ENCODE measurements at places on chromosomes 5 and 9. TPM values are rescaled to one million over a fixed set of nuclear protein-coding genes. Genes with fewer than 3 reads are reported as not detected.

TAF11L10 gene
- total RNA-seq, result not detected

F2RL1 gene
- 64.2 TPM for total RNA-seq

AQP3 gene
- total RNA-seq, result 0.19 TPM

FOXI1 gene
- not detected for total RNA-seq

SLC4A9 gene
- total RNA-seq, result not detected

ANKRD33B gene
- 3.4 TPM for total RNA-seq

PDLIM7 gene
- total RNA-seq, result 132 TPM

PCA3 gene
- total RNA-seq, result 0.90 TPM

FCN2 gene
- total RNA-seq, result not detected

CDKN2B-AS1 gene
- total RNA-seq, result 0.75 TPM

TRIM36 gene
- 0.36 TPM for total RNA-seq

GPR150 gene
- 0.19 TPM for total RNA-seq

ZNF462 gene
- total RNA-seq, result 5.2 TPM

TAF1L gene
- total RNA-seq, result under 0.01 TPM

CDX1 gene
- not detected for total RNA-seq

SAXO1 gene
- not detected for total RNA-seq

RACK1 gene
- 6,933 TPM for total RNA-seq

PTGS1 gene
- total RNA-seq, result 1.8 TPM

MRPS27 gene
- total RNA-seq, result 64.2 TPM

SLC27A6 gene
- total RNA-seq, result 0.09 TPM

HAVCR1 gene
- total RNA-seq, result not detected

ADGRV1 gene
- 0.56 TPM for total RNA-seq

Measured in endothelial cell of coronary artery (primary cell).